ENCODE measurements at places on chromosomes 3 and 15.

DNA sequence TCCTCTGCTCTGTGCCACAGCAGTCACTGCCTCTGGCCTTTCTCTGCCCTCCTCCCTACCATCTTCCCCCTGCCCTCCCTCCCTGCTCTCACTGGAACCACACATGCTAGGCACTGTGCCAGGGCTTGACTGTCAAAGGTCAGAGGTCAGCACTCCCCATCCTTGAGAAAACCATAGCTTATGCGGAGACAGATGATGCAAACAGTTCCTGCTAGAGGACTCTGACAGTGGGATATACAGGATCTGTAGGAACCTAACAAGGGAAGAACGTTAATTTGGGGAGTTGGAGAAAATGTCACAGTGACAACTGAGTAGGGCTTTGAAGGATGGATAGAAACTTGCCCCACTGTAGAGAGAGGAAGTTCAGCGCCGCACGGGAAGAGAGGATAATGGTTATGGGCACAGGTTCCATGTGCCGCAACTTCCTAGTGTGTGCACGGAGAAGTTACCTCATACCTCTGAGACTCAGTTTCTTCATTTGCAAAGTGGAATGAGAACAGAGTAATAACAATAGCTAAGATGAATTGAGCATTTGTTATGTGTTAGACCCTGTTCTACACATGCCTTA is 29.3 kb upstream of the XYLB start:
- no peak for DNase-seq

GRCh38 chr3:133863911-133864310 is 31.8 kb downstream of the RAB6B start:
- DNase-seq: no peak

- DNase-seq: peak; percentile 20
These were observed 2.3 kb upstream of the DNAH1 start for GRCh38 chr3:52313774-52314188.

GRCh38 chr3:31562525-31562924 is 29.8 kb downstream of the STT3B start:
- no peak for DNase-seq

DNA sequence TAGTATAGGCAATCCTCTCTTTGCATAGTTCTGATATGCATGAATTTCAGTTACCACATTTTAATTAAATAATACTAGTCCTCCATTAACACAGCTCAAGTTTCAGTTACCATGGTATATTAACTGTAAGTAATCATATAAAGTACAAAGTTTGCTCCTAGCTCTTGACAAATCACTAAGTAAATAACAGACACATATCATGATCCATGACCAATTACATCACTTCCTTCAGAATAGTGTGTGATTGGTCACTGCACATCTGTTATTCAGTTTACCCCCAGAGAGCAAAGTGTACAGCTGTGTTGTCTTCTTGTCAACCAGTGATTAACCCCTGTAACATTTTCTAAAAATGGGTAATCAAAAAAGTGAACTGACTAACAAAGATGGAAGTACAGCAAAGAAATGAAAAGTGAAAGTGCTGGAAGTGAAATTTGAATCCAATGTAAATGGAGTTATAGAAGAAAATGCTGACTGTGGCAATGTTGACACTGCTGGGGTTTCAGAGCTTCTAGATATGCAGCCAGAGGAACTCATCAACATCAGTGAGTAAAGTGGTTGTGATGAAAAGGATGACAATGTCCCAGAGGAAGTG is 30.2 kb upstream of the LEKR1 start:
- DNase-seq: no peak

GRCh38 chr15:71011503-71012155 is 103.6 kb upstream of the THSD4 start:
- DNase-seq: peak; percentile 65

GRCh38 chr3:59559721-59560435 is 510.1 kb upstream of the CFAP20DC start:
- DNase-seq: peak; percentile 99

DNA sequence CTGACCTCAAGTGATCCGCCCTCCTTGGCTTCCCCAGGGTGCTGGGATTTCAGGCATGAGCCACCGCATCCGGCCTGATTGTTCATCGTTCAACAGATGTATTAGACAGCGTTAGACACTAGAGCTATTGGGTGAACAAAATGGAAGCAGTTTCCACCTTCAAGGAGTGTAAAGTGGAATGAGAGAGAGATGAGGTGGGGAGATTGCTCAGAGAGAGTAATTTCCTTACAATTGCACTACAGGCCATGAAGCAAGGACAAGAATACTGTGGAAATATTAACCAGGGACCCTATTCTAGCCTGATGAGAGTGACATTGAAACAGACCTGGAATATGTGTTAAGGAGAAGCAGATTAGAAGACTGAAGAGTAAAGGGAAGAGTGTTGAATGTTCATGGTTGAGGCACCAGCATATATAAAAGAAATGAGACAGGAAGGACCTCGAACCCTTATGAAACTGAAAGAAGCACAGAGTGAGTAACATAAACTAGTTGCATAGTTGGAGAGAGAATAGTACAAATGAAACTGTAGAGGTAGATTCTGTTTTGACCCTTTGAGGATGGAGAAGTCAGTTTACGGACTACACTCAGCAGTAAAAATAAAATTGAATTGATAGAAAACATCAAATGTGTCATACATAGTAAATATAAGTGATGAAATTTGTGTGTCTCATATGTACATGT is 7.2 kb downstream of the RTF1 start:
- no peak for DNase-seq

- no peak for DNase-seq
These were observed 795.8 kb downstream of the OTOL1 start for GRCh38 chr3:162292409-162292808.

DNA sequence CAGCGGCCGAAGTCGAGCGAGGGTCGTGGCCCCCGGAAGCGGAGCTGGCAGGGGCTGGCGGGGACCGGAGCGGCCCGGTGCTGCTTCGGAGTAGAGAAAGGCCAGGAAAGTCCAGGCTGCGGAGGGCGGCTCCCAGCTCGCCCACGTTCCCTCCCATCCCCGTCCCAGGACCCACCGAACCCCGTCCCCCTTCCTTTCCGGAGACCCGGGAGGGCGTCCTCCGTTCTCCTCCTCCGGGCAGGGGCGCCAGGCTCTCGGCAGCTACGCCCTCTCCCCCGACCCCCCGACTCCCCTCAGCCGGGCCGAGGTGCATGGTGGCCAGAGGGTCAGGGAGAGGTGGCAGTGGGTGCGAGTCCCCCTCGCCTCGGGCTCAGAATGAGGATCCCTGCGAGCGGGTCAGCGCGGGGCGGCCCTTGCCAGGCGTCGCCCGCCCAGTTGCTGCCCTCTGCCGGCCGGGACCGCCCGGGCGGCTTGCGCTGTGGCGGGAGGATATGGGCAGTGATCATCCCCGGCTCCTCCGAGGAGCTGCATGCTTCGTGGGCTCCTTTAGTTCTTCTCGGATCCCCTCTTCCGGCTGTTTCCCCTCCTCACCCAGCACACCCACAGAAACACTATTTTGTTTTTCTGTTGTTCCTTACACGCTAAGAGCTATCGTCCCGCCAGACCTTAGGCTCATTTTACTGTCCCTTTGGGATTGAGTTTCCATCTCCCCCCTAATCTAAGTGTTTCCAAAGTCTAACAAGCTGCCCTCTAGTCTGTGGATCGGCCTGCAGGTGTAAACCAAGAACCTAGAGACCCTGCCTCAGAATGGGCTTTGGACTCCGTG is 744 bp upstream of the ALDH1A2 start:
- DNase-seq: peak; percentile 52

GRCh38 chr3:149613988-149614387 is 43.8 kb downstream of the WWTR1 start:
- no peak for DNase-seq

GRCh38 chr3:177711637-177712036 is 514.4 kb upstream of the TBL1XR1 start:
- DNase-seq: no peak
